Hematopoietic multipotent progenitor cell treated with erythropoietin and hydrocortisone succinate and interleukin-3 and kit ligand, for 15 days (in vitro differentiated cells): ENCODE measurements at places on chromosomes 5 and 9.
A peak's percentile ranks its signal among the peaks of the same experiment; 100 is the strongest.

GRCh38 chr5:178546675-178547033 is 43.5 kb downstream of the COL23A1 start:
- DNase-seq: no peak

GRCh38 chr5:24401773-24402172 is 243.0 kb downstream of the CDH10 start:
- DNase-seq: no peak

DNA sequence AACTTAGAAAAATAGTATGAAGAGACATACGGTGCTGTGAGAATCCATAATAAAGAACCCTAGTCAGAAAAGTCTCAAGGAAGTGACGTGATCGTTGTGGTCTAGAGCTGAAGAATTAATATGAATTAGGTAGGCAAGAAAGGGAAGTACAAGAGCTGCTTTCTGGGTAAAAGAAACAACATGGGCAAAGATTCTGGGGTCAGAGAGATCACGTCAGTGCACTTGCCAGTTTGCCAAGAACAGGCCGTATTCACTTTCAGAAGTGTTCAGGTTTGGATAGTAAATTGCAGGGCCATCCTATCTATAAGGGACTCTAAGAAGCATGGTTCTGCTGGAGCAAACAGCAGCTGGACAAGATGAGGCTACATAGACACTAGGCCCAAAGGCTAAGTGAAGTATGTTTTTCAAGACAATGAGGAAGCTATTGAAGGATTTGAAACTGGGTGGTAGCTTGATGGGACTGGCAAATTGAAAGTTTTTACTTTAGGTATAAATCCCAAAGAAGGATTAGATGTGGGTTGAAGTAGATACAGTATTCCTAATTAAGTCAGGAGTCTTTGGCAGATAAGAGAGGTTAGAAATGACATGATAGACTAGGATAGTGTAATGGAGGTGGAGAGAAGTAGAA is 4.8 kb upstream of the CHD1 start:
- no peak for DNase-seq

GRCh38 chr5:107532169-107532878 is 138.4 kb downstream of the EFNA5 start:
- DNase-seq: no peak

- no peak for DNase-seq
Observed at GRCh38 chr9:71001780-71002386, 119.5 kb downstream of the TRPM3 start.

DNA sequence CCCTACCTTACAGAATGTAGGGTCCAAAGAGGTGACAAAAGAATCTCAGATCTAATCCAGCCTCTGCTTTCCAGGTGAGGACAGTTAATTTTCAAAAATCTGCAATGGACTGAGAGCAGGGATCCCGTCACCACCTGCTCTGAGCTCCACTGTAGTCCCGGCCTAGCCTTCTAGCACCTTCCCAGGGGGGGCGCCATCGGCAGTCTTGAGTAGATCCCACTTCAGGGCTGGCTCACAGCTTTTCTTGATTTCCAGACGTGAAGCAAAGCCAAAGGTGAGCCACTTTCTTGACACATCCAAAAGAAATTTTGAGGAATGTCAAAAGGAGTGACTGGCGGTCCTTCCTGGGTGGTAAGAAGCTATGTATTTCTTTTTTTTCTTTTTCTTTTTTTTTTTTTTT is 114.1 kb downstream of the SYK start:
- DNase-seq: no peak

GRCh38 chr9:111179577-111179976 is 141.3 kb upstream of the LPAR1 start:
- DNase-seq: no peak

GRCh38 chr5:141483902-141484301 is 928 bp upstream of the PCDHGC4 start:
- DNase-seq: no peak

DNA sequence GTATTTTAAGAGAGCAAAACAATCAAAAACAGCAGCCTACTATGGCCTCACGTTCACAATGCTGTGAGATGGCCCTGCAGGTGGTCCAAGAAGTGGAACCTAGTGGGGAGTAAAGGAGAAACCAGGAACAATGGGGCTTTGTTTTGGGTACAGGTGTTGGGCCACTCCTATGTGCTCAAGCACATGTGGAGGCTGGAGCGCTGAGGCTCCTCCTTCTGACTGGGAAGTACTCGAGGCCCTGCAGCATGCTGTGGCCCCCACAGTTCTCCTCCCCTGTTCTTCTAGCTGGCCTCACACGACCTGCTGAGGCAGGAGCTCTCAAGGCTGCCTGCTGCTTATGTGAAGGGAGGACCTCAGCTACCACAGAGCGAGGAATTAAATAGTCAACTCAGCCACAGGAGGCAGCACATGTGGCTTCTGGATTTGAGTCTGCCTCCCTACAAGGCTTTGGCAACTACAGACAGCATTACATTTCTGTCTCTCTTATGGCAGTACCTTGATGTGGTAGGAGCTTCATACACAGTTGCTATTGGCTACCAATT is 482.3 kb downstream of the SPOCK1 start:
- DNase-seq: no peak

DNA sequence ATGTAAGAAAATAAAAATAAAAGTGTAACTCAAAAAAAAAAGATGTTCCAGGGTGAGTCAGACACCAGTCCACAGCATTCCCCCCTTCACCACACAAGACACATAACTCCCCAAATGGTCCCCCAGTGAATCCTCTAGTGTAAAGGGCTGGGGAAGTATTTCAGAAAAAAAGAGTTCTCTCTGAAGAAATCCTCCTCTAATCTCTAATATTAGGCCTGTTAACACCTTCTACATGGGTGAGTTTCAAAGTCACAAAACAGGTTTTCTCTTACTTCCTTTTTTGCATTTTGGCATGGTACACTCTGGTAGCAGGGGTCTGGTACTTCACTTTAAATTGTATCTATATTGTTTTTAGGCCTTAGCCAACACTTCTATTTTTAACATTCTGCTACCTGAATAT is 28.2 kb downstream of the RNF145 start:
- DNase-seq: no peak

DNA sequence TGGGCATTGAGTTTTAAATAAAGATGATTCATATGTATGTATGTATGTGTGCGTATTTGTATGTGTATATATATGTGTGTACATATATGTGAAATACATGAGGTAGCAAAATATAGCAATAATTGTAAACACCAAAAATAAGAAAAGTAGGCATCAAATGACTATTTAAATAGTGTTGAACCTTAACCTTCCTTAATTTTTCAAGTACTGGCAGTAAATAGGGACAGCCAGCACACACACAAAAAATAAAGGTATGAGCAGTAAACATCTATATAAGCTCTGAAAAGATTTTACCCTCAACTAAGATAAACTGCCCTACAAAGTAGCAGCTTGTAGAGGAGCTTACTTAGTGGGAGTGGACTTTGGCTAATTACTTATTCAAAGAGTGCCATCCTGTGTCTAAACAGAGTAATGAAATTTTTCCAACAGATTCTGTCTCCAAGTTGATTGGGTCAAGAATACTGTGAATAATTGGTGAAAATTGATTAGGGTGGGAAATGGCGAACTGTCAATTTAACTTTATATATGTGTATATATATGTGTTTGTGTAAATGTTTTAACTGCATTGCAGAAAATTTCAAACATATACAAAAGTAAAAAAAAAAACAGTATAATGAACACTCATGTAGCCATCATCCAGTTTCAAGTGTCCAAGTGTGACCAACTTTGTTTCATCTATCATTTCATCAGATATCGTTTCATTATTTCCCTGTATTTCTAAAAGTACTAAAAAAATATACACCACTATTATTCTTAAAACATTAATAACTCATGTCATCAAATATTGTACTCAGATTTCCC is 2.0 kb upstream of the ADAMTS6 start:
- peak; percentile 78 for DNase-seq

GRCh38 chr9:22374051-22374450 is 72.6 kb upstream of the DMRTA1 start:
- no peak for DNase-seq

DNA sequence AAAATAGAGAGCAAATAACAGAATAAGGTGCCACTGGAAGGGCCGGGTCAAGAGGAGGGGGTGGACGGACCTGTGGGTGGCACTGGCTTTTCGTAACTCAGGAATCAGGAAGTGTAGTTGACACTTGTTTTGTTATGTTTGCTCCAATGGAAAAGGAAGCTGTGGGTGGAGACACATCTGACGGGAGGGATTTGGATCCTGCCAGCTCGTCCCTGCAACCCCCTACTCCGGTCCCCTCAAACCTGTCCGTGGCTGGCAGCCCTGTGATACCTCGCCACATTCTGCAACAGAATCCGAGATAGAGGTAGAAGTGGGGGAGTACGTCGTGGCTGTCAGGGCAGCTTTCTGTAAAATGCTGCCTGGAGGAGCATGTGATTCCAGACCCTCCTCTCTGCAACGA is 104.2 kb upstream of the IER5L start:
- DNase-seq: no peak

DNA sequence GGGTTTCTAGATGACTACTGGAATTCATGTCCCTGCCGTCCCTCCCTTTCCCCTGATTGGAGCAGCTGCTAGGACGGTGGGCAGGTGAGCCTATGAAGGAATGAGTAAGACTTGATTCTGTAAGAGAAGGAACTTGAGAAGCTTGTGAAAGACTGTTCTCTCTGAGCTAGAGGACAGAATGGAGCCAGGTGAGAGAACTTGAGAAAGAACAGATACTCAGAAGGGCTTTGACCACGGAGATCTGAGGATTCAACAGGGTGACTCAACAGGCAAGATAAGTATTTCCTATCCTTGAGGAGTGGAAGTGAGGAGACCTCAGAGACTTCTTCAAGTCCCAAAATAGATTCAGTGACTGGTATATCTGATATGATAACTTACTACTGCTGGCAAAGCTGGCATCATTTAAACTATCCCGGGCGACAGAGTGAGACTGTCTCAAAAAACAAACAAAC is 41.9 kb downstream of the HSDL2 start:
- no peak for DNase-seq

GRCh38 chr5:142597546-142598337 is 88.1 kb downstream of the FGF1 start:
- peak; percentile 14 for DNase-seq

GRCh38 chr5:61053937-61054336 is 108.3 kb downstream of the SMIM15 start:
- DNase-seq: no peak

DNA sequence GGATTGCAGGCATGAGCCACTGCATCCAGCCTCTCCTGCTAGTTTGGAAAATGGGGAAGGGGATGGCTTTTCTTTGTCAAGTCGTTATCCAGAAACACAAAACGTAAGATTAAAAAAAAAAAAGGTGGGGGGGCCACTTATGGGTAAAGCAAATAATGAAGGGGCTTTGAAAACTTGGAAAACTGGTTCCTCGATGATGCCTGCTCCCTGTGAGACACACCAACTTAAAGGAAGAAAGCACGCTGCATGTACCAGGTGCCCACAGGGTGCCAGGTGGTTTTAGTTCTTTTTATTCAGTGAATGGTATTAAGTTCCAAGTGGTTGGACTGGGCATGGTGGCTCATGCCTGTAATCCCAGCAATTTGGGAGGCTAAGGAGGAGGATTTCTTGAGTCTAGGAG is 170.1 kb downstream of the GOLPH3 start:
- DNase-seq: no peak
